ENCODE measurements at places on chromosomes 2 and 18.

- DNase-seq = no peak
Observed at GRCh38 chr2:15556311-15556930, 4.7 kb downstream of the NBAS start.

- DNase-seq = no peak
Observed at GRCh38 chr2:126990605-126991532, 92.2 kb downstream of the TEX51 start.

- no peak for DNase-seq
Observed at GRCh38 chr2:172082944-172083627, 2.2 kb upstream of the DLX1 start.

GRCh38 chr2:79512442-79513401 is at the start of gene CTNNA2:
TSS of gene CTNNA2 (plus strand) at chr2:79513051.
- DNase-seq = no peak

DNA sequence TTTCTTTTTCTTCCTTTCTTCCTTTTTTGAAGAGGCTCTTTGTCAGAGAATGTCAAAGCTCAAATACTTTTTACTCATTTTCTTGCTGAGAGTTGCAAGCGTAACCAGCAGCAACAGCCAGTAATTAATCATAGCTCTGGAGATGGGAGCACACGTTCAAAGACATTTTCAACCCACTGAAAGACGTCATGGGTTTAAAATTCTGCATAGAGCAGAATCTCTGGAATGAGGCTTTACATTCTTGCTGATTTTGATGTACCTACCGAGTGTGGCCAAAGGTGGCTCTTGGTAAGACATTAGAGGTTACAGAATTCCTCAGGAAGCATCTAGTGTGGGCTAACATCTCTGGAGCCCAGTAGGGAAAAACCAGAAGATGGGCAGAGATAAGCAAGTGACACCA is 292.5 kb downstream of the MTX2 start:
- no peak for DNase-seq

- no peak for DNase-seq
Observed at GRCh38 chr2:42961385-42961811, 169.0 kb upstream of the HAAO start.

- no peak for DNase-seq
Observed at GRCh38 chr18:51527826-51528225, 330.3 kb upstream of the MEX3C start.

DNA sequence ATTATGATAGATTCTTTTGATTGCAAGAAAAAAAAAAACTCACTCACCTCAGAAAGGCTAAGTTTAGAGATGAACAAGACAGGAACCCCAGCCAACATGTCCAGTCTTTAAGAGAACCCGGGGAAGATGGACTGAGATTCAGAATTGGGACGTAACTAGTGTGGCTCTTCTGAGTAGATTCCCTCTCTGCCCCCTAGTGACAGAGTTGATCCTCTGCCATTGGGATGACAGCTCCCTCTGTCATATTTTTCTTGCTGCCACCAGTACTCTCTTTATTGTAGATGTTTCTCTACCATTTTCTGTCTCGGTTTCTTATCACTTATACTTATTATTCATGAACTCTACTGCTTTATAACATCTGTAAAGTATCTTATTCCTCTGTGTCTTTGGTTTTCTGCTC is 77.7 kb downstream of the GULP1 start:
- DNase-seq = peak; percentile 2

GRCh38 chr2:170044751-170045478 is 133.0 kb upstream of the MYO3B start:
- no peak for DNase-seq

GRCh38 chr2:178279142-178279541 is 84.8 kb downstream of the OSBPL6 start:
- DNase-seq = no peak

DNA sequence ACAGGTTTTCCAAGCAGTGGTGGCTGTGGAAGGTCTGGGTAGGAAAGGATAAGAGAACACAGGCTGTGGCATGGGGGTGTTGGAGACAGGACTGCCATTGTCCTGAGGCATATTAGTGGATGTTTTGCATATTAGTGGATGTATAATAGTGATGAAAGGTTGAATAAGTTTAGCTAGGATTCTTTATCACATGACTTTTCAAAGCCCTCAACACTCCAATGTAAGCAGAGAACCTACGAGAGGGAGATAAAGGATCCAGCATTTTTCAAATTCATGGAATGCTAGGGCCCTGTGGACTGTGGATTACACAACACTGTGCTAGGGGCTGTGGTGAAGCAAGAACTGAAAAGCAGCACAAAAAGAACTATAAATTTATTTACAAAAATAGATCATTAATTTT is 63.2 kb downstream of the POLE4 start:
- DNase-seq = no peak

DNA sequence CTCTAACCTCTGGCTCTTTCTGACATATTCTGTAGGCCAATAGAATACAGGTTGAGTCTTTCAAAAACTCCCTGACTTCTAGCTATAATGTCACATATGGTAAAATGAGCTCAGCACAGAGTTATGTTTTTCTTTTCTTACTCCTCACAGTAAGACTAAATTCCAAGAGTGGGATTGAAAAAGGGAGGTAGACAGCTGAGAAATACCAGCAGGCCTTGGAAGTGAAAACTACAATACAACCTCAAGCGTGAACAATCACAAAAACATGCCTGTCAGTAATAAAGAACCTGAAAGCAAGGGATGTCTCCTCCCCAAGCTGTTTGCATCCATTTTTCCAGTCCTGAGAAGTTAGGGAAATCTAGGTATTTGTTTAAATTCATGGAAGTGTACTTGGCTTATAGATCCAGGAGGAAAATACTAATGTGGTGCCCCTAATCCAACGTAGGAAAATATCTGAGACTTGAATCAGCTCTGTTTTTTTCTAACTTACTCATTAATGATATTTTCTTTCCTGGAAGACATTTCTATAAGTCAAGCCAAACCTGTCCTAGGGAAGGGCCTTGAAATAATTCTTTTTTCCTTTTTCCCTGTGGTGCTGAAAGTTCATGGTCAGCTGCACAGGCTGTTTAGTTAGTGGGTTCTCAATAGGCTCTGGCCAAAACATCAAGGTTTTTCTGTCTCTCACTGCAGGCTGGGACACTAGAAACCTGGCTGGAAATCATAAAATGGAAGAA is 167.9 kb upstream of the SPATS2L start:
- DNase-seq = no peak

Measured in CD4-positive, alpha-beta T cell treated with Interleukin-12 subunit alpha and Interleukin-12 subunit beta, for 1 hour (primary cell).